ENCODE measurements at places on chromosomes 12 and 14. TPM values are rescaled to one million over a fixed set of nuclear protein-coding genes. Genes with fewer than 3 reads are reported as not detected.

- no peak for DNase-seq
- peak overlapping the region; percentile 19 for H3K27ac ChIP-seq
- H3K4me3 ChIP-seq, result no peak overlapping the region
- peaks cover 5% of the 10 kb centered on the region for H3K36me3 ChIP-seq
These were observed 5.0 kb downstream of the SLC39A5 start for GRCh38 chr12:56234746-56235436.

DNA sequence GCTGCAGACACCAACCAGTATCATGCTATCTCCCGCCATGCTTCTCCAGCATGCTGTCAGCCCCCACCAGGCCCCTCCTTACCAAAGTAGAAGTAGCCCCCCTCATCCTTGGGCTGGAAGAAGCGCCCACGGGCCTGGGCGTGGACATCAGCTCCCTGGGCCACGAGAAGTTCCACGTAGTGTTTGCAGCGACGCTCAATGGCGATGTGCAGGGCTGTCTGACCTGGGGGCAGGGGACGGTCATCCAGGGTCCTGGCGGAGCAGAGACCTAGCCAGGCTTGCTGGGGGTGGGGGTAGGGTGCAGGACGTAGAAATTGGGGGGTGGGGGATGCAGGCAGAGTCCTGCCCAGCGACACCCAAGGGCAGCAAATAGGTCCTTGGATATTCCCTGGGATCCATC, 32.7 kb downstream of the TRPV4 start:
- H3K36me3 ChIP-seq, result no peaks in the 10 kb centered on the region
- H3K27ac ChIP-seq, result no peak overlapping the region
- no peaks in the 10 kb centered on the region for H3K27me3 ChIP-seq
- H3K4me3 ChIP-seq, result no peak overlapping the region

- no peak for DNase-seq
- H3K27me3 ChIP-seq, result no peaks in the 10 kb centered on the region
- no peaks in the 10 kb centered on the region for H3K36me3 ChIP-seq
- H3K4me3 ChIP-seq, result no peak overlapping the region
- H3K27ac ChIP-seq, result no peak overlapping the region
These were observed 35.8 kb downstream of the GRIN2B start for GRCh38 chr12:13945641-13946040.

GRCh38 chr12:3256103-3256631, 179.0 kb downstream of the TSPAN9 start:
- no peak overlapping the region for H3K27ac ChIP-seq
- peaks cover 6% of the 10 kb centered on the region for H3K27me3 ChIP-seq
- no peaks in the 10 kb centered on the region for H3K36me3 ChIP-seq
- H3K4me1 ChIP-seq, result peaks cover 6% of the 10 kb centered on the region

IFI27 gene
- not detected for total RNA-seq

GRCh38 chr14:22551605-22551997, 37.4 kb downstream of the DAD1 start:
- H3K36me3 ChIP-seq, result no peaks in the 10 kb centered on the region
- no peak for DNase-seq
- H3K27ac ChIP-seq, result no peak overlapping the region
- H3K4me3 ChIP-seq, result no peak overlapping the region
- peaks cover 61% of the 10 kb centered on the region for H3K4me1 ChIP-seq

DNA sequence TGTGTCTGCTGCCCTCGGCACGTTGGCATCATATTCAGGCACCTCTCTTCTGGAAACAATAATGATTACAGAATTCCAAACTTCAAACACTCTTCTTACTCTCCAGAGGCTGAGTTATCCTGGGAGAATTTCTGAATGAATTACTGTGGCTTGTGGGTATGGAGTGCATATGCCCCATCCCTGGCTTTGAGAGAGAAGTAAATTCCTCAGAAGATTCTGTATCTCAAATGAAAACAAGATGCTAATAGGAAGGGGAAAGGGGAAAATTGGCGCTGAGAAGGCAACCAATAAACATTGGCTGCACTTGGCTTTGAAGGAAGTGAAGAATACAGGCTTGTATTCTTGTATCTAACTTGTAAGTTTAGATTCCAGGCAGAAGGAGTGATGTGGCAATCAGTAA, 132.0 kb upstream of the NOVA1 start:
- no peak for DNase-seq
- H3K4me1 ChIP-seq, result no peaks in the 10 kb centered on the region
- no peak overlapping the region for H3K4me3 ChIP-seq
- no peaks in the 10 kb centered on the region for H3K27me3 ChIP-seq

DNA sequence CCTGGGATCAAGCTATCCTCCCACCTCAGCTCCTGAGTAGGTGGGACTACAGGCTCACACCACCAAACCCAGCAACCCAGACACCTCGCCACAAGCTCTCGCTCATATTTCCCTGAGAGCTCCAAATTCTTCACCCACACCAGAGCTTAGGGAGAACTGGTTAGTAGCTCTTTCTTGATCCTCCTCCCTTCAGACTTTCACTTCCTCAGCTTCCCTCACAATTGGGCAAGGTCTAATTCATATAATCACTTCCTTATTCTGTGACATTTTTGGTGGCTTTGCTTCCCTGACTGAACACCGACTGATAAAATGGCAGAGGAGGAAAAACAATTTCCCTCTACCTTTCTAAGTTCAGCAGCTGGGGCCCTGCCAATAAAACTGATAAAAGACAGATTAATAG, 88.5 kb downstream of the GXYLT1 start:
- no peaks in the 10 kb centered on the region for H3K4me1 ChIP-seq
- no peak overlapping the region for H3K27ac ChIP-seq
- peaks cover 5% of the 10 kb centered on the region for H3K27me3 ChIP-seq
- no peaks in the 10 kb centered on the region for H3K36me3 ChIP-seq

GRCh38 chr14:72839753-72840607, 53.9 kb downstream of the DPF3 start:
- no peak overlapping the region for H3K27ac ChIP-seq
- no peak for DNase-seq
- no peaks in the 10 kb centered on the region for H3K27me3 ChIP-seq

DNA sequence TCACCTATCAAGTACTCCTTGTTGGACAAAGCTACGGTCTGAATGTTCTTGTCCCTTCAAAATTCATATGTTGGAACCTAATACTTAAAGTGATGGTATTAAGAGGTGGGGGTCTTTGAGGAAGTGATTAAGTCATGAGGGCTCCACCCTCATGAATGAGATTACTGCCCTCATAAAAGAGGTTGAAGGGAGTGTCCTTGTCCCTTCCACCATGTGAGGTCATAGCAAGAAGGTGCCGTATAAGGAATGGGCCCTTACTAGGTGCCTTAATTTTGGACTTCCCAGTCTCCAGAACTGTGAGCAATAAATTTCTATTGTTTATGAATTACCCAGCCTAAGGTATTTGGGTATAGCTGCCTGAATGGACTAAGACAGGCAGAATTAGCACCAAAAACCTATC, 191.1 kb upstream of the NUDT4 start:
- H3K4me1 ChIP-seq, result peaks cover 32% of the 10 kb centered on the region
- DNase-seq, result no peak
- no peak overlapping the region for H3K4me3 ChIP-seq
- no peaks in the 10 kb centered on the region for H3K27me3 ChIP-seq
- H3K27ac ChIP-seq, result no peak overlapping the region

C12orf57 gene
- total RNA-seq, result 138 TPM

LTB4R2 gene
- total RNA-seq, result 2.2 TPM

TOMM20L gene
- total RNA-seq, result not detected

GRCh38 chr14:95133282-95133681, 24.0 kb downstream of the DICER1 start:
- H3K4me1 ChIP-seq, result peaks cover 48% of the 10 kb centered on the region
- peaks cover 25% of the 10 kb centered on the region for H3K36me3 ChIP-seq
- peak overlapping the region; percentile 73 for H3K27ac ChIP-seq
- DNase-seq, result no peak
